ENCODE measurements at places on chromosomes 7 and 10. TPM values are rescaled to one million over a fixed set of nuclear protein-coding genes. Genes with fewer than 3 reads are reported as not detected.

DNA sequence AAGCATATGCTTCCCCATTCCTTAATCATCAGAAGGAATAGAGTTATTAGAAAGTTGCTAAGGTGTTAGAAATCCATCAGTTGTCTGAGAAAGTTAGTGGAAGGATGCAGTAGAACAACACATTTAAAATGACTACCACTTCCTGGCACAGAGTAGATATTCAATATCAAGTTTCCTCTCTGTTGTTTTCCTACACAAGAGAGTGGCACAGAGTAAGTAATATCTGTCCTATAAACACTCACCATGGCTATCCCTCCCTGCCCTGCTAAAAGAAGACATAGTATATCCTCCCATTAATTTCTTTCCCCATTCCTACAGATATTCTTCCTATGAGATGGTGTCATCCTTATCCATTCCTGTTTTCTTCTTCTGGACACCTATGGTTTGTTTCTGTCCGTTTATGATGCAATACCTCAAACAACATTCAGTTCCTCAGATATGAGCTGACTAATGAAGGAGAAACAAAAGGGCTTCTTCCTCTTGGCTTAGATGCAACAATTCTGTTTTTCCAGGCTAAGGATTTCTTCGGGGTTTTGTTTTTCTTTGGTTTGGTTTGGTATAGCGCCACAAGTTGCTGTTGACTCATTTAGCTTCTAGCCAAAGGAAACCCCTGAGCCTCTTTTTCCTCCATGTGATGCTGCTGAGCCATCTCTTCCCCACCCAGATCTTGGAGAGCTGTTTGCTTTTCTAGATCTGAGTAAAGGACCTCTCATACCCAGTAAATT, 32.9 kb upstream of the BPGM start:
- DNase-seq = no peak

- peak; percentile 63 for DNase-seq
These were observed 51.4 kb upstream of the PFKFB3 start for GRCh38 chr10:6151087-6151977.

GRCh38 chr7:21383227-21384220, 44.4 kb upstream of the SP4 start:
- no peak for DNase-seq

DNA sequence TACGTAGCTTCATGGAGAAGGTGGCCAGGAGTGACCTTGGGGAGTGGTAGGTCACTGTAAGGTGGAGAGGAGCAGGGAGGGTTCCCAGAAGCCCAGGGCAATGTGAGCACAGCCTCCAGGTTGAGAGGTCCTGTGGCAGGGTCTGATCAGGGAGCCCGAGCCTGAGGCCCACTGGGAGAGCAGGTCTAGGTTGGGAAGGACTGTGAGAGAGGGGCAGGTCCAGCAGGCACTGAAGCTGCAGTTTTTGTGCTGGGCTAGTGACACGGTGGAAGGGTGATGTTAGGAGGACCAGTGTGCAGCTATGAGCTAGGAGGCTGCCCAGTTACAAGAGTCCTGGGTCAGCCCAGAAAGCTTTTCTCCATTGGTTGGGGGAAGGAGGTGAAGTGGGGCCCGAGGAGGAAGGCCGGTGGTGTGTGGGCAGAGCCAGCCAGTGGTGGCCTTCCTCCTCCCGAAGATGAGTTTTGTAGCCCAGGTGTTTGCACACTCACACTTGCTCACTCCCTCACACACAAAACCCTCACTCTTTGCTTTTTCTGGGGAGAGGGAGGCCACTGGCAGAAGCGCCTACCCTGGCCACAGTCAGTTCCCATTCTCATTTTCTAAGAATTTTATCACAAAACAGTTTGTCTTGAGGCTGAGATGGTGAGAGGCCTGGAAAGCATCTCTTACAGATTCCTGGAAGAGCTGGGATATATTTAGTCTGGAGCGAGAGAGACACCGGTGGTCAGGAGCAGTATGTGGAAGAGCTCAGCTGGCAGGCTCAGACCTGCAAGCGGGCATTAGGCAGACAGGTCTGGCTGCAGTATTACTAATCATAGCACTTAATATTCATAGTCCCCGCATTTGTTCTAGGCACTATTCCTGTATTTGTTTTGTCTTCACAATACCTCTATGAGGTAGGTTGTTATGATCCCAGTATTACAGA, 57.1 kb downstream of the ZNF467 start:
- no peak for DNase-seq

HOXA9 gene
- 96.1 TPM for total RNA-seq
